ENCODE measurements at places on chromosomes 16 and 17. TPM values are rescaled to one million over a fixed set of nuclear protein-coding genes. Genes with fewer than 3 reads are reported as not detected.

The PARD6A gene
- 5.6 TPM for total RNA-seq

The RHBDL1 gene
- 12.7 TPM for total RNA-seq

The TLCD1 gene
- total RNA-seq = 28.3 TPM

The NPIPA8 gene
- 0.81 TPM for total RNA-seq

The CACNG3 gene
- not detected for total RNA-seq

The CEP112 gene
- total RNA-seq = 10.9 TPM

The CD300LG gene
- not detected for total RNA-seq

The PRR14 gene
- 56.2 TPM for total RNA-seq

The PRSS21 gene
- total RNA-seq = 0.39 TPM

The CCDC200 gene
- total RNA-seq = not detected

DNA sequence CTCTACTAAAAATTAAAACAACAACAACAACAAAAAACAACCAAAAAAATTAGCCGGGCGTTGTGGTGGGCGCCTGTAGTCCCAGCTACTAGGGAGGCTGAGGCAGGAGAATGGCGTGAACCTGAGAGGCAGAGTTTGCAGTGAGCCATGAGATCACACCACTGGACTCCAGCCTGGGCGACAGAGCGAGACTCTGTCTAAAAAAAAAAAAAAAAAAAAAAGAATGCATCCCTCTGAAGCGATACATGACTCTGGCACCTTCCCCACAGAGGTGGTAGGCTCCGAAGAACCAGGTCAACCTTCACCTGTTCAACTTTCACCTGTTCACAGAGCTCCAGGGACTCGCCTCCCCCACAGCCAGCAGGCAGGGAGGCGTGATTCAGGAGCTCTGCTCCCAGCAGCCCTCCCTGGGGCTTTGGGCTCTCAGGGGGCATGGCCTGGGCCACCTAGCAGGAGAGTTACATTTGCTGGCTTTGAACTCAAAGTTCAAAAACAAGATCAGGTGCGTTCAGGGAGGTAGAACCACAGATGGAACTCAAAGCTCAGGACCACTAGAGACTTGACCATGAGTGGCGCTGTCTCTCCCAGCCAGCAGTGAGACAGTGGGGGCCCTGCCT lies 5.6 kb downstream of the VAC14 start:
- no peak overlapping the region for H3K27ac ChIP-seq
- peaks cover 6% of the 10 kb centered on the region for H3K4me1 ChIP-seq
- H3K27me3 ChIP-seq = no peaks in the 10 kb centered on the region
- no peaks in the 10 kb centered on the region for H3K36me3 ChIP-seq
- no peak for DNase-seq
- H3K4me3 ChIP-seq = no peak overlapping the region

DNA sequence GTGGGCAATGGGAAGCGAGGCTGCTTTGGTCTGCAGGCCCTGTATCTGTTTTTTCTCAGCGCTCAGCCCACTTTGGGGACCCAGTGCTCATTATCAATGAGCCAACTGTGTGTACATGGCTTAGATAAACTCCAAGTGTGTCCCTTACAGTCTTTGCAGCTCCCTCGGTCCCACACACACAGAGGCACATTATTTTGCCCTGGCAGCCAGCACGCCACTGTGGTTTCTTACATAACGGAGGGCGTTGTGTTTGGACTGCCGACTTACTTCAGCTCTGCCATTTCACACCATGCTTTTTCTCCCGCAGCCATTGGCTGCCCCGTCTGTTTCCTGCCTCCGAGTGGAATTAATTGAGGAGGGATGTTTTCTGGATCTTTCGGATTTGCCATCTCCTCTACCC lies 56.5 kb upstream of the CLEC18A start:
- DNase-seq = no peak
- no peak overlapping the region for H3K4me3 ChIP-seq
- H3K4me1 ChIP-seq = no peaks in the 10 kb centered on the region
- H3K27me3 ChIP-seq = no peaks in the 10 kb centered on the region

- H3K27ac ChIP-seq = peak overlapping the region; percentile 76
- H3K27me3 ChIP-seq = no peaks in the 10 kb centered on the region
- peaks cover 18% of the 10 kb centered on the region for H3K36me3 ChIP-seq
- peak overlapping the region; percentile 98 for H3K4me3 ChIP-seq
- H3K4me1 ChIP-seq = peaks cover 9% of the 10 kb centered on the region
These were observed 361 bp downstream of the UQCRC2 start for GRCh38 chr16:21953541-21953902.

GRCh38 chr16:4257646-4258556 lies 14.9 kb downstream of the TFAP4 start:
- H3K4me3 ChIP-seq = no peak overlapping the region
- peaks cover under 1% of the 10 kb centered on the region for H3K4me1 ChIP-seq
- peaks cover 26% of the 10 kb centered on the region for H3K36me3 ChIP-seq
- DNase-seq = no peak
- no peaks in the 10 kb centered on the region for H3K27me3 ChIP-seq
- no peak overlapping the region for H3K27ac ChIP-seq

DNA sequence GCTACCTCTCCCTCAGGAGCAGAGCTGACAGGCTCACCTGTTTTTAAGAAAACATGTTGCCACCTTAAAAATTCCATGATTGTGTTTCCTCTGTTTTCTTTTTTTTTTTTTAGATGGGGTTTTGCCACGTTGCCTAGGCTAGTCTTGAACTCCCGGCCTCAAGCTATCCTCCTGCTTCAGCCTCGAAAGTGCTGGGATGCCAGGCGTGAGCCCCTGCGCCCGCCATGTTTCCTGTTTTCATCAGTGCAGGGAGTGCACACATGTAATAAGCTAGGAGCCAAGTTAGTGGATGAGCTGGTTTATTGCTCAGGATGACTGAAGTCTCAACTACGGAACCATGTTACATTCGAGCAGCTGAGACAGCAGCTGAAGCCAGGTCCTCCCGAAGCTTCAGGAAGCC lies 13.6 kb downstream of the MRM3 start:
- no peaks in the 10 kb centered on the region for H3K27me3 ChIP-seq
- no peaks in the 10 kb centered on the region for H3K4me1 ChIP-seq
- H3K4me3 ChIP-seq = no peak overlapping the region
- DNase-seq = no peak
- H3K36me3 ChIP-seq = no peaks in the 10 kb centered on the region
- no peak overlapping the region for H3K27ac ChIP-seq

DNA sequence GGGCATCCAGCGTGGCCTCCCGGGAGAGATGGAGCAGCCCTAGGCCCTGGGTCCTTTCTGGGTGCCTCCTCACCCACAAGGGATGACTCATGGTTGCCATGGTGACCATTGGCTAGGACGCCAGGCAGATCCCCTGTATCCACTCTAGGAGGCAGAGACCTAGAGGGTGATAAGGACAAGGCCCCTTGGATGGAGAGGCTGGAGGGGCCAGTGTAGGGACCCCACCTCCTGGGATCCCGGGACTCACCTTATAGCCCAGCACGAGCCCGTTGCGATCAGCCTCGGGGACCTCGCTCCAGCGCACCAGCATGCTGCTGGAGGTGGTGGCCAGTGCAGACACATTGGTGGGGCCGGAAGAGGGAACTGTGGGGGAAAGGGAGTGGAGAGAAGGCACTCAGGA lies 82.2 kb upstream of the CDC42EP4 start:
- H3K36me3 ChIP-seq = no peaks in the 10 kb centered on the region
- no peak overlapping the region for H3K4me3 ChIP-seq
- no peak overlapping the region for H3K27ac ChIP-seq
- H3K4me1 ChIP-seq = no peaks in the 10 kb centered on the region
- peak; percentile 16 for DNase-seq
- no peaks in the 10 kb centered on the region for H3K27me3 ChIP-seq

GRCh38 chr17:81984773-81985410 lies 7.5 kb downstream of the ASPSCR1 start:
- H3K4me1 ChIP-seq = peaks cover 6% of the 10 kb centered on the region
- H3K27ac ChIP-seq = no peak overlapping the region
- no peak for DNase-seq
- peaks cover 16% of the 10 kb centered on the region for H3K36me3 ChIP-seq
- no peak overlapping the region for H3K4me3 ChIP-seq

- no peaks in the 10 kb centered on the region for H3K27me3 ChIP-seq
- H3K36me3 ChIP-seq = peaks cover 3% of the 10 kb centered on the region
- DNase-seq = no peak
- no peak overlapping the region for H3K27ac ChIP-seq
- no peaks in the 10 kb centered on the region for H3K4me1 ChIP-seq
These were observed 23.9 kb upstream of the AATK start for GRCh38 chr17:81189670-81190530.

DNA sequence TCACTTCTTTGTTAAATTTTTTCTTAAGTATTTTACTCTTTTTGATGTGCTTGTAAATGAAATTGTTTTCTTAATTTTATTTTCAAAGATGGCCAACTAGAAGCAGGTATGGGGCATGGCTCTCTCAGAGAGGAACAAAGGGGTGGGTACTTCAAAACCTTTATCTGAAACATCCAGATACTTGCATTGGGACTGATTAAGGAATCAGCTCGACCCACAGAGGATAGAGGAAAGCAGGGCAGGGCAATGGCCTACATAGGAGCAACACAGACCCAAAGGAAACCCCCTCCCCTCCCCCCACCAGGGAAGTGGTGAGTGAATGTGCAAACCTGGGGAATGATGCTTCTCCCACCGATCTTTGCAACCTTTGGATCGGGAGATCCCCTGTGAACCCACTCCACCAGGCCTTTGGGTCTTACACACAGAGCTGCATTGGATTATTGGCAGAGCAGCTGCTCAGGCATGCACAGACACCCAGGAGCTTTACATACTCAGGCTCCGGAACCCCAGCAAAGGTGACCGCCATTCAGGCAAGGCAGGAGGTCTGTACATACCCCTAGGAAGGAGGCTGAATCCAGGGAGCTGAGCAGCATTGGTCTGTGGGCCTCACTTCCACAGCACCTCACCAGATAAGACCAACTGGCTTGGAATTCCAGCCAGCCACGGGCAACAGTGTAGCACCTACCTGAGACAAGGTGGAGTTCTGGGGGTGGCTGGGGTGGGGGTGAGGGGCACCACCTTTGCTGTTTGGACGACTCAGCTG lies 3.0 kb upstream of the CCR7 start:
- H3K36me3 ChIP-seq = no peaks in the 10 kb centered on the region
- DNase-seq = no peak

DNA sequence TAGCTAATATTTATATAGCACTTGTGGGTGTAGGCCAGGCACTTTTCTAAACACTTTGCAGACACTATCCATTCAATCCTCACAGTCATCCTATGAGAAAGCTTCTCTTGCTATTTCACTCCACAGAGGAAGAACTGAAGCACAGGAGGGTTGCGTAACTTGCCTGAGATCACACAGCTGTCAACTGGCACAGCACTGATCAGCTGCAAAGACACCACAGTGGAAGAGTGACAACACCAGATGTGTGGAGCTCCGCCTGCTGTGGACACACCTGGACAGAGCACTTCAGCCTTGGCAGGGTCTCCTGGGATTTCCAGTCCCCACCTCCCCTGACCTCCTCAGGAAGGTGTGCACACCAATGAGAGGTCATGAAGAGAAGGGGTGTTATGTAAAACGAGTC lies 13.3 kb upstream of the CNEP1R1 start:
- H3K27me3 ChIP-seq = no peaks in the 10 kb centered on the region
- DNase-seq = no peak
- H3K4me3 ChIP-seq = no peak overlapping the region
- H3K36me3 ChIP-seq = no peaks in the 10 kb centered on the region

GRCh38 chr16:15521390-15521757 lies 87.0 kb downstream of the BMERB1 start:
- H3K27me3 ChIP-seq = no peaks in the 10 kb centered on the region
- H3K27ac ChIP-seq = no peak overlapping the region
- DNase-seq = no peak
- H3K4me1 ChIP-seq = peaks cover 23% of the 10 kb centered on the region
- no peak overlapping the region for H3K4me3 ChIP-seq

DNA sequence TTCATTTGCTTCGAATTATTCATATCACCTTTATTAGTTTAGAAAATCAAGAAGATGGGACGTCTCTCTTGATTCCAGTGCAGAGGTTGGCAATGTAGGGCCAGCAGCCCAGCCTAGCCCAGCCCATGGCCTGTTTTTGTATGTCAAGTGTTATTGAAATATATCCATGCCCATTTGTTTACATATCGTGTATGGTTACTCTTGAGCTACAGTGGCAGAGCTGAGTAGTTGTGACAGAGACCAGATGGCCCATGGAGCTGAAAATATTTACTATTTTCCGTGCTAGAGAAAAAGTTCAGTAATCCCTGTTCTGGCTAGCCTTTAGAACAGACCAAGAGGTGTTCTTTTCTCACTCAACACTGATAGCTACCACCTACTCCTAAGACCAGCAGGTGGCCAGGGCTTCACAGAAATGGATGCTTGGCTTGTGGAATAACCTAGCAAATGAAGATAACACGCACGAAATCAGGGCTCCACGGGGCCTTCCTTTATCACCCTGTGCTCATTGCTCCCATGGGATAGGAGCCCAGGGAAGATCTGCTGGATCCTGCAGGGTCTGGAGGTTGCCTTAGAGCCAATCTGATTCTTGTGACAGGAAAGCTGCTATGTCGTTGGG lies 123.2 kb upstream of the ANKFN1 start:
- no peak overlapping the region for H3K27ac ChIP-seq
- DNase-seq = no peak
- peaks cover 12% of the 10 kb centered on the region for H3K27me3 ChIP-seq
- no peaks in the 10 kb centered on the region for H3K4me1 ChIP-seq
- no peak overlapping the region for H3K4me3 ChIP-seq

DNA sequence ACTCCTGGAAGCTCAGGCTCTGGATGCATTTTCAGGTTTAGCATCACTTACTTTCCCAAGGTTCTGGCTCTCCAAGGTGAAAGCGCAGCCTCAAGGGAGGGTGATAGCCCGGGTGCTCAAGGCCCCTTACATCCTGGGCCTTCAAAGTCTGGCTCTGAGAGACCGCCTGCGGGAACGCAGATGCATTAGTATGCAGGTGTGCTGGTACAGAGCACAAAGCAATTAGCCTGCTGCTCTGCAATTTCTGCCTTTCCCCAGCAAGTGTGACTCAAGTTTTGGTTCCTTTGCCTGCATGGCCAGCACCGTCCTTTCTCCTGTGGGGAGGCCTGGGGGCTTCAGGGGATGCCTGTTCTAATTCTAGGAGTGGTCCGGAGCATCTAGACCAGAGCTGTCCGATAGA lies 116.2 kb downstream of the AATF start:
- no peaks in the 10 kb centered on the region for H3K27me3 ChIP-seq
- H3K4me1 ChIP-seq = peaks cover 15% of the 10 kb centered on the region
- no peak for DNase-seq
- no peak overlapping the region for H3K27ac ChIP-seq

- DNase-seq = no peak
- no peaks in the 10 kb centered on the region for H3K36me3 ChIP-seq
- no peaks in the 10 kb centered on the region for H3K27me3 ChIP-seq
- no peak overlapping the region for H3K27ac ChIP-seq
These were observed 39.1 kb downstream of the PSME3IP1 start for GRCh38 chr16:57146735-57147134.
